GOT3 (cell line): ENCODE measurements at places on chromosomes 12 and 14.

GRCh38 chr14:104401785-104402184, 177.8 kb upstream of the C14orf180 start:
- no peak for DNase-seq

DNA sequence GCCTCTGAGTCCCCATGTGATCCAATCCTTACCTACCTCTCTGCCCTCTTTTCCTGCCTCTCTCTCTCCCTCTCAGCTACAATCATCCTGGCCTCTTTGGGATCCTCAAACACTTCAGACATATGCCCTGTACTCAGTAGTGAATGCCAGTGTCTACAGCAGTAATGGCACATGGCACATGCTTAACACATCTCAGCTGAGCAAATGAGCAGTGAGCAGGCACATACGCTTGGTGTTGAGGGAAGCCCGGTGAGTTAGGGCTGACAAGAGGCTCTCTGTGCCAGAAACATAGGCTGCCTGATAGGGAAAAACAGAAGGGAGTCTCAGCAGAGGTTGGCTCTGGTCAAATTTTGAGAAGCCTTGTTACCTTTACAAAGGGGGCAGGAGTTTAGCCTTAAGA, 409.1 kb downstream of the TMEM132D start:
- no peak for DNase-seq

GRCh38 chr12:80862531-80862930, 75.2 kb downstream of the LIN7A start:
- no peak for DNase-seq

- DNase-seq, result no peak
These were observed 6.7 kb downstream of the NR4A1 start for GRCh38 chr12:52057638-52058576.

- DNase-seq, result no peak
These were observed 153.4 kb downstream of the FUT8 start for GRCh38 chr14:65565948-65566347.

- DNase-seq, result no peak
These were observed 13.9 kb downstream of the CKB start for GRCh38 chr14:103508521-103509329.

DNA sequence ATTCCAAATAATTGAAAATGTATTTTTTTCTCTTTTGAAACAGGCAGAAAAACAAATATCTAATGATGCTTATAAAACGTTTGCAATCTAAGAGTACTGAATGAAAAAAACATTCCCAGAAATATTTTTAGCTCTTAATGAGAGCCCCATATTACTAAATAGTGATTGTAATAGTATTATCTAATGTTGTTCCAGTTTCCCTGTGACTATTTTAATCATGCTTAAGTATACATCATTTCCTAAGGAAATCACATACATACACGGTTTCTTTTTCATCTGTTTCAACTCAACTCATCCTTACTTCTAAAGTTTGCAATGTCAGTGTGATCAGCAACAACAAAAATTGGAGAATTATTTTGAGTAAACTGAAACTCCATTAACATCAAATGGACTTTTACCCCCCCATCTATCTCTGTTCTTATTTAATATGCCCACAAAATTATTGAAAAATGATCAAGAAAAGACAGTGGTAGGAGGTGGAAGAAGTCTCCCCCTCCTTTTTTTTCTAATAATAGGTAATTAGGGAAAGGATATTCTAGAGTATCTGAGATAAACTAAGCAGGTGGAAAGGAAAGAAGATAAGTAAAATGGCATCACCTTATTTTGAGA, 530.1 kb upstream of the ATP2B1 start:
- DNase-seq, result no peak

DNA sequence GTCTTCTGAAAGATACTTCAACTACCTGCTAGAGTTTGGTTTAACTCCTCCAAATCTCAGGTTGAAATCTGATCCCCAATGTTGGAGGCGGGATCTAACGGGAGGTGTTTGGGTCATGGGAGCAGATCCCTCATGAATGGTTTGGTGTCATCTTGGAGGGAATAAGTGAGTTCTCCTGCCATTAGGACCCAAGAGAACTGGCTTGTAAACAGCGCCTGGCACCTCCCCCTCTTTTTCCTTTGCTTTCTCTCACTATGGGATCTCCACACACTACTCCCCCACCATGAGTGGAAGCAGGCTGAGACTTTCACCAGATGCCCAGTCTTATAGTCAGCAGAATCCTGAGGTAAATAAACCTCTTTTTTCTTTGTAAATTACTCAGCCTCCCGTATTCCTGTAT, 2.5 kb downstream of the CNIH1 start:
- DNase-seq, result no peak

- DNase-seq, result no peak
These were observed 58.4 kb downstream of the FZD10 start for GRCh38 chr12:130220706-130221100.

DNA sequence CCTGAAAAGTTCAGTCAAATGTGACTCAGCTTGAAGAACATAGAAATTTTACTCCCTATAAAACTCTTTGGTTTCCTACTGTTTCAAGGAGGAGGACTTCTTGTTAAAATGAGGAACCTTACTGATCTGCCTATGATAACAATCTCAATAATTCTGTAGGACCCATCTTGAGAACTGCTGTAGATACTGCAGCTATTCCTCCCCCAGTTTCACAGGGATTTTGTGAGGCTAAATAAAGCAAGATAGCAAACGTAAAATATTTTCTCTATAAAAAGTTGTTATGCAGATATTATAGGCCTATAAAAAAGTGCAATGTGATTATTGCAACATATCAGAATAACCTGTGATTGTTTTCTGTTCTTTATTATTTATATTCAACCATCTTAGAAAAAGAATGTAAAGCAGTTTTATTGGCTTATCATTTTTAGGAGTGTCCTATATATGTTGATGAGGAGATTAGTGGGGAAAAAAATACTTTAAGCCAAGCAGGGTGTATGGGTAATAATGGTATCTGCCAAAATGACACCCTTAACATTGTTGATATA, 12.1 kb downstream of the CLEC14A start:
- no peak for DNase-seq

GRCh38 chr14:92563359-92563758, 49.8 kb downstream of the RIN3 start:
- DNase-seq, result no peak

DNA sequence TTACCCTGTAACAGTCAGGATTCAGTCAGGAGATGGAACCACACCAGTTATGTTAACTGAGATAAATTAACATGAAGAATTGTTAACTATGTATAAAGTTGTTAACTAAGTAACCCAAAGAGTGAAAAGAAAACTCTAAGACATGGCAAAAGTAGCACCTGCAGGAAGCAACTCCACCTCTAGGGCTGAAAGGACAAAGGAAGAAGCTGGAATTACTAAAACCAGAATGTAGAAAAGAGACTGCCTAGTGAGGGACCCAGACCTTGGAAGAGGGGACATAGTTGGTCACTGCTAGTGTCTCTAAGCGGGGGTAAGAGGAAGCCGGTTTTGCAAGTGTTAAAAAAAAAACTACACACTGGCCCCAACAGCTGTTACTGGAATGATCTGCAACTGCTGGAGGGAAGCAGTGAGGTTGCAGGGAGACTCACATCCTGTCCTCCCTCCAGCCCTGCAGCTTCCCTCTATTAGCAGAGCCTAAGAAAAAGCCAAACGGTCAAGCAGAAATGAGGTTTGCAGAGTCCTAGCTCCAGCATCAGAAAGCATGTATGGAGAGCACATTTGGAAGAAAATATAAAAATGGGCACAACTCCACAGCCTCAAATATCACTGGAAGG, 39.8 kb downstream of the GPR135 start:
- DNase-seq, result no peak

DNA sequence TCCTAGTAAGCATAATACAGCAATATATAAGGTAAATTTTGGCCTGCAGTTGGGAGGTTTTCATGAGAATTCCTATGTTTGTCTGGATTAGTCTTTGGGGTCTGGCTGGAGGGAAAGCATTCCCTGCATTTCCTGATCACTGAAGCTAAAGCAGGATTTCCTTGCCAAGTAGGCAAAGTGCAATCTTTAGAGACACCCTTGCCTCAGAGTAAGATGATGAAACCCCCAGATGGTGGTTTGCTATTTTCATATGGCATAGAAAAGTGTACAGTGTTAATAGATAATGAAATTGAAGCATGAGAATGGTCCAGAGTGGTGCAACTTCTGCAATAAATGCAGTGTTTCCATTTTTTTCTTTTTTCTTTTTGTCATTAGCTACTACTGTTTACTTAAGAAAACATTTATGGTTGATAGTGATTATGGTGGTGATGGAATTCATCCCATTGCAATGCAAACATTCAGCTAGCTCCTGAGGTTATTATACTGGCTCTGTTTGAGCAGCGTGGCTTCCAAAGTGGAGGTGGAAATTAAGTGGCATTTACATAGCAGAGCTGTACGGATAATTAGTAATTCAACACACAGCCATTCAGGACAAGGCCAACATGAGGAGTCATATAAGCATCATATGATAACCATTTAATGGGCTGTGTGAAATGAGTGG, 276.3 kb downstream of the DUSP6 start:
- DNase-seq, result no peak

- DNase-seq, result no peak
These were observed 1.0 kb downstream of the WBP11 start for GRCh38 chr12:14802247-14802646.
